ENCODE measurements at places on chromosomes 2 and 18. TPM values are rescaled to one million over a fixed set of nuclear protein-coding genes. Genes with fewer than 3 reads are reported as not detected.

MC4R gene
- not detected for polyA plus RNA-seq

PAIP2B gene
- polyA plus RNA-seq, result 3.1 TPM

HOXD8 gene
- polyA plus RNA-seq, result not detected

HOXD13 gene
- not detected for polyA plus RNA-seq

TXNDC2 gene
- polyA plus RNA-seq, result not detected

DLX1 gene
- not detected for polyA plus RNA-seq

SLC40A1 gene
- polyA plus RNA-seq, result 2.3 TPM

ATOH8 gene
- polyA plus RNA-seq, result not detected

PSMA8 gene
- polyA plus RNA-seq, result 4.1 TPM

NETO1 gene
- polyA plus RNA-seq, result 1.2 TPM

CGREF1 gene
- not detected for polyA plus RNA-seq

SPEG gene
- polyA plus RNA-seq, result not detected

MPP4 gene
- not detected for polyA plus RNA-seq

CPSF3 gene
- 21.9 TPM for polyA plus RNA-seq

CHST9 gene
- polyA plus RNA-seq, result not detected

SERPINB8 gene
- polyA plus RNA-seq, result 10.8 TPM

POLR1B gene
- polyA plus RNA-seq, result 18.5 TPM

SP140L gene
- 38.9 TPM for polyA plus RNA-seq

ACVR1C gene
- 0.23 TPM for polyA plus RNA-seq

RANBP2 gene
- polyA plus RNA-seq, result 15.9 TPM

SFTPB gene
- not detected for polyA plus RNA-seq

FER1L5 gene
- not detected for polyA plus RNA-seq
